ENCODE measurements at places on chromosomes 2 and 18.

GRCh38 chr18:75418293-75419005, 9.1 kb downstream of the SMIM21 start:
- no peak for DNase-seq

DNA sequence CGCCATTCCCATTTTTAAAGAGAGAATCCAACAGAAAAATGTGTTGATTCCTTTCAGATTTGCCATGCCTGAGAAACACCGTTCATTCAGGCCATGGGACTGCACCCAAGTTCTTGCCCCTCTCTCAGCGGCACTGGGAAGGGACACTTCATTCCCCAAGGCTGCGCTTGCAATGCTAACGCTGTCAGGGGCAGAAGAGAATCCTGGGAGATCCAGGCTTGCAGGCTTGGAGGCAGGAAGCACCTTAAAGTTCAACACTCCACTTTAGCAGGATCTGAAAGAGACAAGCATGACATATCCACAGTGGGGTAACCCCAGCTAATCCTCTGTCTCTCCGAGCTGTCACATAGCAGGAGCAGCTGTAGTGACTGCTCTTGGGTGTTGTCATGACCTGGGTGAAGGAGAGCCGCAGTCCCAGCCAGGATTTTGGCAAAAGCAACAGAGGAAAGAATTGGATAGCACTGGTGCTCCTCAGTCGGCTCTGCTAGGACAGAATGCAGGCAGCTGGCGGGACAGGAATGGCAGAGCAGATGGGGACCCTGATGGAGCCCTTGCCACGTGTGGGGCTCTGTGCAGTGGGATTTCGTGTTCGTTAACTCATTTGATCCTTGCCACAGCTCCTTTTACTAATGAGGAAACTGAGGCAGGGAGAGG, 22.0 kb upstream of the ODC1 start:
- no peak for DNase-seq

GRCh38 chr18:13377496-13377895, 158.9 kb downstream of the LDLRAD4 start:
- DNase-seq, result no peak

DNA sequence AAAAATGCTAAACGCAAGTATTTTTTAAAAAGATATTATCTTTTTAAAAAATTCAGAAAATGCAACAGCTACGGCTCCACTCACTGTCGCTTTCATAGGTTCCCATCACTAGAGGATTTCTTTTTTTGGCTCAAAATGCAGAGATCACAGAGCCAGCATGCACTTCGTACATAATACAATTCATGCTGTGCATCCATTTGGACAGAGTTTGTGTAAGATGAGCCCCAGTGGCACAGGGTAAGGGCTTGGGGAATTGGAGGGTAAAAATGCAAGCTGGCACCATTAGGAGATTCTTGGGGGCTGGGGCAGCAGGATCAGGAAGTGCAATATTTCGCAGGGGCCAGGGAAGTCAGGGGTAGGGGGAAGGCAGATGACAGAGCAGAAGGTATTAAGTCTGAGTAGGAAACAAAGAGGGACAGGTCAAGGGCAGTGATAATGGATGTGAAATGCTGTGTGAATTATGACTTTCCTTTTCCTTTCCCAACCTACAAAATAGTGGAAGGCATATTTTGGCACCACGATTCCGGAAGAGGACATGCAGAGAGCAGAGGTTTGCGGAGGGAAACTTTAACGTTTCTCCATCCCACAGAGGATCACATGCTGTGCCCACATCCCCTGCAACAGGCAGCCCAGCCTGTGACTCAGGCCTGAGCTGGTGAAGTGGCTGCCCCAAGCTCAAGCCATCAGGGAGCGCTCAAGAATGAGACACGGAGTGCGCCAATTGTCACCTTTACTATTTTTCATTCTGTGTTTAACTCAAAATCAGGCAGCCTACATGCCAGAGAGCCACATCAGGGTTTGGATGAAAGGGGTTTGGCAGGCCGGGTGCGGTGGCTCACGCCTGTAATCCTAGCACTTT, 4.7 kb downstream of the CAPG start:
- no peak for DNase-seq

- no peak for DNase-seq
These were observed 92.3 kb upstream of the SMAD2 start for GRCh38 chr18:48022531-48023329.

- DNase-seq, result no peak
These were observed 20.9 kb upstream of the KCNF1 start for GRCh38 chr2:10890706-10891270.
